Panc1 (cell line): ENCODE measurements at places on chromosomes 3 and 15. TPM values are rescaled to one million over a fixed set of nuclear protein-coding genes. Genes with fewer than 3 reads are reported as not detected.

DNA sequence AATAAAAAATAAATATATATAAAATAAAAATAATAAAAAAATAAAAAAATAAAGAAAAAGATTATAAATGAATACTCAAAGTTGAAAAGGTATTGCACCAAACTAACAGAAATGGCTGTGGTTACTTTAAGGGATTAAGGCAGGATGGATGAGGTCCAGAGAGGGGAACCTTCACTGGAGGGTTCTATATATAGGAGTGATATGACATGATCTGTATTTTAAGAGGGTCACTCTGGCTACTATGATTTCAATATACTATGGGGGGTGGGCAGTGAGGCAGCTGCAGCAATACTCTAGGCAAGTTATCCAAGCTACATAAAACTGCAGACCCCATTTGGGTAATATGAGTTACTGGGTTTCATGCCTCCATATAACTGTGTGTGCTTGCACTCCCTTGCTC is 24.6 kb downstream of the ACAD11 start:
- DNase-seq = no peak

DNA sequence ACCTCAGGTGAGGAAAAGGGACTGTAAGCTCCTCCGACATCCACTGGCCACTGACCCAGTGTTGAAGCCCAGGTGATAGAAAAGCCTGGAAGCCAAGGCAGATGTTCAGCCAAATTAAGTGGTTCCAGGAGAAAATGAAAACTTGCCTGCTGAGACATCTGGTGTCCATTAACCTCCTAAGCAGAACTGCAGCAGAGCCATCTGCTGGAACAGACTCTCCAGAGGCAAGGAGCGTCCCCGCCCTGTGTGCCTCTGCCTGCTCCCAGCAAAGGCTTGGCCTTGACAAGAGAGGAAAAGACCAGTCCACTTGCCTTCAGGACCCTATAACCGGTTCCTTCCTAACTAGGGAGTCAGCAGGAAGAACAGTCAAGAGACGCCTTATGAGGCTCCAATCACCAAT is 48.2 kb downstream of the SRGAP3 start:
- DNase-seq = no peak

The ARPIN gene
- 6.3 TPM for total RNA-seq

DNA sequence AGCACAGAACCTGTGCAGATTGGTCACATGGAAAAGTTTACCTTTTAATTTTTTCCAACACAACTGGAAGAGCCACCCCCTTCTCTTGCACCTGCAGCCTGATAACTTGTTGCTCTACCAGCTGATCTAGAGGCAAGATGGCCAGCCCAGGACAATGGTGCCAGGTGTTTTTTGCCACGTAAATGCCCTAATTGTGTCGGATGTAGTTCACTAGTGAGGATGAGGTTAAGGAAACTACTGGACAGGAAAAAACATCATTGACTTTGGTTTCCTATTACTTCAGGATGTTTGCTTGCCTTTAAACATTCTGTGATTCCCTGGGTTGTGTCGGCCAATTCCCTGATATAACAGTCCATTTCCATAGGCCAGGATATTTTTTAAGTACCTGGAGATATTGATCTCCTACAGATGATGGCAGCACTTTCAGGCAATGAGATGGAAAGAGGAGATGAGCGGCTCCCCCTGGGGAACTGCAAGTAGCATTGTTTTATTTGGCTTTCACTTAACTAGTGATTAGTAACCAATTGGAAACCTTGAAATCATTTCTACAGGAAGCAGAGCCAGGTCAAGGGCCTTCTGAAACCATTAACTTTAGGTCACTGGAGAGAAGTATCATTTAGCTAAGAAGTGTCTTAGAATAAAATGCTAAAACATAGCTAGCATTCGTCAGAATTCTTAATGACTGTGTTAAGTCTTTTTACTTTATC is 72.5 kb downstream of the OSBPL10 start:
- no peak for DNase-seq

DNA sequence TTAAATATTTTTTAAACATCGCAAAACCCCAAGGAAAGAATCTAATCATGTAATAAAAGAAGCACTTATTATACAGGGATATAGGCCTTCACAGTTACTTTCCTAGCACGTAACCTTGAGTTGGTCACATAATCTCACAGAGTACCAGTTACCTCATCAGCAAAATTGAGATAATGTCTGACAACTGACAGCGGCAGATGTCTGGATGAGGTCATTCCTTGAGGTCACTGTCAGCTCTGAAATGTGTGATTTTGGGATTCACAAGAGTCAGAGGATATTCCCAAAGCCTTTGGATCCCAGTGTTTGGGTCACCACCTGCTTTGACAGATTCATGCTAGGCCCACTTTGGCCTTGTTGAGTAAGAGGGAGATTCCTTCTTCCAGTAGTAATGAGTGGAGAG is 151.4 kb upstream of the SEMA6D start:
- DNase-seq = no peak

DNA sequence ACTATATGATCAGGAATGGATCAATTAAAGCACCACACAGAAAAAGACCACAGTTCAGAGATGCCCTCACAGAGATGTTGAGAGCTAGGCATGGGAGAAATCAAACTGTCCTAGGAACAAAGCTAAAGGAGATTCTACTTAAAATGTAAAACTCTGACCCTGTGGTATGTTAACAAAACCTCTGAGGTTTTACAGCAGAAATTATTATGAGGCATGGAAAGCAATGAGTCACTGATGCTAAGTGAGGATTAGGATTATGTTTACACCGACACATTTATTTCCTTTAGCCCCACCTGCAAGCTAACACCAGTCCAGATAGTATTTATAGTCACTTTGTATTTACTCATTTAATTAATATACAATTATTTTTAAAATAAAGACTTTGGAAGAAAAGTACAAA is 1242.2 kb downstream of the OTOL1 start:
- DNase-seq = no peak

The ENTPD3 gene
- total RNA-seq = not detected

DNA sequence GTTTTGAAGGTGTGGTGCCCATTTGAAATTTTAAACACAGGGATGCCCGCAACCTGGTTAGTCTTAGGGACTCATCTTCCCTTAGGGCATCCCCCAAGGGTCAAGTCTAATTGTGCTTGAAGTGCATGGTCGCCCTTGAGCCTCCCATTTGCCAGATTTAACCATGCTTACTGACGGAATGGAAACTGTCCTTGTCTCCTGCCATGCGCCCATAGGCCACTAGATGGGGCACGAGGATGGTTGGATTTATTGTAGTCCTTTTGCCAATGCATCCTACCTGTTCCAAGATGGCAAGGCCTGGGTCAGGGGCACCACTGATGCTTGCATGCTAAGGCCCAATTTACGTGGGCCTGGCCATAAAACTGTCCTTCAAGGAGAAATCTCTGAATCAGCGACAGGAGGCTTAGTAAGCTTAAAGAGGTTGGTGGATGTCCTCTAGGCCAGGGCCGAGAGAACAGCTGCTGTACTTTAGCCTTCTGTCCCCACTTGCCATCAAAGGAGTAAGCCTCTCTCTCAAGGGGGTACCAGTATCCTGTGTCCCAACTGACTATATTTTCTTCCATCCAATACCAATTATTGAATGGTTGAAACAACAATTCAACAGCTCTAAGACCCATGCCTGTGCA is 355.4 kb downstream of the OTOL1 start:
- peak; percentile 52 for DNase-seq

DNA sequence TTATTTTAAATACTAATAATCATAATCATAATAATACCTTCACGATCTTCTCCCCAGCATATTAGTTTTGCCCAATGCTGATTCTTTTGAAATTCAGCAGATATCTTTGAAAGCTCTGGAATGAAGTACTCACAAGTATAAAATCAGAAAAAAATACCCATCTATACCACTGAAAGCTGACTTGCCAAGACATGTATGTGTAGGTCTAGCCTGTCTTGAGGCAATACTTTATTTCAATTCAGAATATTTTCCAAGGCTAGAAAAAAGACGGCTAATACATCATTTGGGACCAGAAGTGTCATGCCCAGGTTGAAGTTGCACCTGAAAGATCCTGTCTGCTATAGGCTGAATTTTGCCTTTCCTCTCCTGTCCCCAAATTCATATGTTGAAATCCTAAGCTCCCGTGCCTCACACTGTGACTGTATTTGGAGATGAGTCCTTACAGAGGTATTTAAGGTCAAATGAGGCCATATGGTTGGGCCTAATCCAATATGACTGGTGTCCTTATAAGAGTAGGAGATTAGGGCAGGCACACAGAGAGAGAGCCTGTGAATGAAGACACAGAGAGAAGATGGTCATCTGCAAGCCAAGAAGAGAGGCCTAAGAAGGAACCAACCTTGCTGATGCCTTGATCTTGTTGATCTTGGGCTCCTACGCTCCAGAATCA is 255.9 kb upstream of the CMC1 start:
- DNase-seq = no peak

DNA sequence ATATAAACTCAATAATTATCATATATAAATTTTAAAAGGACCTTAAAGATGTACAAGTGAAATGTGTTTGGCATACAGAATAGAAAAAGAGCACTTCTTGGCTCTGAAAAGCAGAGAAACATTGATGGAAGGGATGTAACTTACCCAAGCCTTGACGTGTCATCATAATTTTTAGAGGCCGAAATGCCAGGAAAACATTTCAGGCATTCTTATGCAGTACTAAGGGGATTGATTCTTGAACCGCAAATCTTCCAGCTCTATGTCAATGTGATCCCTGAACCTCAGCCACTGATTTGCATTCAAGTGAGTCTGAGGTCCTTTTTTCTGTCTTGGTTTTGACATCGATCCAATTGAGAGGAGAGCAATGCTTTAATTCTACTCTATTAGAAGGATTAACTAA is 97.8 kb downstream of the CLDN1 start:
- DNase-seq = no peak

The MAGEF1 gene
- total RNA-seq = 27.7 TPM

- no peak for DNase-seq
Observed at GRCh38 chr15:55633731-55634130, 45.6 kb upstream of the PYGO1 start.

The LRRK1 gene
- total RNA-seq = 88.0 TPM

DNA sequence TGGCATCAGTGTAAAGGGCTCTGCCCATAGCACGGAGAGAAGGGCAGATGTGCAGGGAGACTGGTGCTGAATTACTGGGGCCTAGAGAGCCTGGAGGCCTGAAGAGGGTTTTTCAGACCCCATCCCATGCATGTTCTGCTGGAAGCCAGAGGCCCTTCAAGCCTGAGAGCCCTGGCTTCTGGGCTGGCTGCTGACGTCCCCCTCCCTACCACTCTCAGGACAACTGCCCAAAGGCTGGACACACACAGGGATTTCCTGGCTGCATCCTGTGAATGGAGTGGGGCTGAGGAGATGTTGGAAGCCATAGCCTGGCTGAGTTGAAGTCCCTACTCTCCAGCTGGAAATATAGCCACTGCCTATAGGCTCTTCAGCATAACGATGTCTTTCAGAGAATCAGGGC is 16.9 kb upstream of the DOCK3 start:
- DNase-seq = no peak

DNA sequence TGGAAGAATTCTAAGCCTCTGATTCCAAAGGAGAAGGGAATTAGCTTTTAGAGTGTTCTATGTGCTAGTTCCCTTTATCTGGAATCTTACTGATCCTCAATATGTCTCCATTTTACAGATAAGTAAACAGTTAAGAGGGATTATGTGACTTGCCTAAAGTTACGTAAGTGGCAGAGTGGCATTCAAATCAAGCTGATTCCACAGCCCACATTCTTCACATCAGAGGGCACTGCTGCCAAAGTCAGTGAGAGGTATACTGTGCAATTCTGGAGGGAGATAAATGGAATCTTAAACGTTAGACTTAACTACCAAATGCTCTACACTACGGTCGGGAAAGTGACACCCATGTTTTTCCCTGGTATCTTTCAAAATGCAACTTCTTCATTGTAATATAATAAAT is 11.0 kb upstream of the MELTF start:
- no peak for DNase-seq

DNA sequence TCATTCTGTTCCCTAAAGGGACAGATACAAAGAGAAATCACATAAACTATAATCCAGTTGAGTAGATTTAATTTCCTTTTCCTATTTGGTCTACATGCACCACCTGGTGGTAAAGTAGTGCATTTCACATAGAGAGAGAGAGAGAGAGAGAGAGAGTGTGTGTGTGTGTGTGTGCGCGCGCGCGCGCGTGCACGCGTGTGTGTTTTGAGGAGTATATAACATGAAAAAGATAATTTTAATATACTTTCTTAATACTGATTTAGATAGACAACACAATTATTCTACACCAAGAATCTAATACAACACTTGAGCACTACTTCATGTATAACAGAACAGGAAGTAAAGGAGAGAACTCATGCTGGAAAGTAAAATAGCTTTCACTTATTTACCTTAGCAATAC is 1.1 kb upstream of the FGF7 start:
- DNase-seq = no peak

- DNase-seq = no peak
Observed at GRCh38 chr15:38260077-38260476, 7.4 kb downstream of the SPRED1 start.

The GP5 gene
- 0.05 TPM for total RNA-seq

- no peak for DNase-seq
Observed at GRCh38 chr3:115022199-115022598, 124.9 kb downstream of the ZBTB20 start.

GRCh38 chr3:106004826-106005225 is 136.0 kb upstream of the CBLB start:
- no peak for DNase-seq

DNA sequence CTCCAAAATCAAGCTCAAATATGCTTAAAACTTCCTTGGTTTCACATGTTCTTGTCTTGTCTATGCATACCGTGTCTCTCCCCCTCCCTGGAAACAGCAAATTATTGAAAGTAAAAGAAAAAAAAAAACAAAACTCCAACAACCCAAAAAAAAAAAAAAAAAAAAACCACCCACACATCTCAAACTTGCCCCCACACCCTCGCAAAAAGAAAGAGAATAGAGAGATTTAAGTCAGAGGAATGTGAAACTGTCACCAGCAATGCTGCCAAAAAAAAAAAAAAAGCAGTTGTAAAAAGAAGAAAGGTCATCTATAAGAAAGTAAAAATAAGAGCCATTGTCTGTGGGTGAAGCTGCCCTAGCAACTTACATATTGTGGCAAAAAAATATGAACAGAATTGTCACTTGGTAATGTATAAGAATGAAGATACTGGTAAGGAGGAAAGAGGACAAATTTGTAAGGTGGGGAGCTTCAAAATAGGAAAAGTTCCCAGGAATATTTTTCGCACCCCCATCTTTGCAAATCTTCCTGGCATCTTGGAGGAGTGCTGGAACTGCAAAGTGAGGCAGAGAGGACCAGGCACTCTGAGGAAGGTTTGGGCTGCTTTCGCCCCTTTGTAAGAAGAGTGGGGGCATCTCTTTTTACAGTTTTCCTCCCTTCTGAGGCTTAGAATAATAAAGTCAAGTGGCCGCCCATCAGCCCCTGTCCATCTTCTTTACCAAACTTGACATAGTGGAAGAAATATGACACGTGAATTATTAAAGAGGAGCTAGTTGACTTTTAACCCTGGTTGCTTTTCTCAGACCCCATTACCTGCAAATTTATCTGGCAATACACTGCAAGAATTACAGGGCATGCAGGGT is 81.8 kb downstream of the NR2F2 start:
- no peak for DNase-seq

The SMCO1 gene
- not detected for total RNA-seq

The CDAN1 gene
- total RNA-seq = 41.1 TPM

The TM6SF1 gene
- total RNA-seq = 0.69 TPM

The ISLR gene
- total RNA-seq = 0.28 TPM

GRCh38 chr15:48609486-48609885 is 36.0 kb downstream of the FBN1 start:
- no peak for DNase-seq

The ANKRD63 gene
- 0.72 TPM for total RNA-seq

The ALAS1 gene
- 89.4 TPM for total RNA-seq

The GOLGA6L10 gene
- total RNA-seq = 3.5 TPM

GRCh38 chr3:24299806-24300626 is 194.6 kb downstream of the THRB start:
- DNase-seq = no peak

The AADACL2 gene
- not detected for total RNA-seq
